ENCODE measurements at places on chromosomes 16 and 17.

DNA sequence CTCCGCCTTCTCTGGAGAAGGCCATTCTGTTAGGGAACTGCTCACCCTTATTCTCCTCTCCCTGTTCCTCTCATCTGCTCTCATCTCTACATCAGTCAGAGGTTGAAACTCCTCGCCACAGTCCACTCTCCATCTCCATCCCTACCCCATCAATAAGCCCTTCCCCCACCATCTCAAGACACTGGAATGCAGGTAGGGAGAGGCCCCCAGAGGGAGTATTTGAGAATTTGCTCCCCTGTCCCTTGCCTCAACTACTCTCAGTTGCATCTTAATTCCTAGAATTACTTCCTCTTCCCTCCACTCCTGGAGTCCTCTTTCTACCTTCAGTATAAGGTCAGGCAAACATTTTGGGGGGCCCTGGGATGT lies 2.0 kb upstream of the AATF start:
- DNase-seq = no peak

- no peak for DNase-seq
Measured at GRCh38 chr17:34981538-34982241, 1.4 kb downstream of the LIG3 start.

- no peak for DNase-seq
Measured at GRCh38 chr17:38579934-38580333, 25.8 kb downstream of the SRCIN1 start.

GRCh38 chr17:29906969-29907368 lies 23.1 kb downstream of the SSH2 start:
- no peak for DNase-seq

DNA sequence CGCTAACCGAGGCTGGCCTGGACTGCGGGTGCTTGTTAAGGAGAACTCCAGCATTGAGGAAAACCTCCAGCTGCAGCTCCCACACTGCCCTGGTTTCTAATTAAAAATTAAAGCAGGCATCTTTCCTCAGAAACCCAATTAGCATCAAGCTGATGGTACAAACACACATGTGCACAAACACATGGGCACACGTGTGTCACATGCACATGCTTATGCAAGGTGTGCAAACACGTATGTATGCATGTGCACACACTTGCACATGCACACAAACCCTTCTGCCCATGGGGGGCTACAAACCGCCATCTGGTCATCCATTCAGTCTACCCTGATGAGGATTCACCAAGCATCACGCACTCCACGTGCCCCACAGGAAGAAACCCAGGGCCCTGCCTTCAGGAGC lies 182.5 kb downstream of the ZNF423 start:
- DNase-seq = no peak
